ENCODE measurements at places on chromosomes 4 and X.
A peak's percentile ranks its signal among the peaks of the same experiment; 100 is the strongest.

GRCh38 chr4:3036131-3036952 lies 38.0 kb downstream of the HTT-AS start:
- DNase-seq, result no peak

DNA sequence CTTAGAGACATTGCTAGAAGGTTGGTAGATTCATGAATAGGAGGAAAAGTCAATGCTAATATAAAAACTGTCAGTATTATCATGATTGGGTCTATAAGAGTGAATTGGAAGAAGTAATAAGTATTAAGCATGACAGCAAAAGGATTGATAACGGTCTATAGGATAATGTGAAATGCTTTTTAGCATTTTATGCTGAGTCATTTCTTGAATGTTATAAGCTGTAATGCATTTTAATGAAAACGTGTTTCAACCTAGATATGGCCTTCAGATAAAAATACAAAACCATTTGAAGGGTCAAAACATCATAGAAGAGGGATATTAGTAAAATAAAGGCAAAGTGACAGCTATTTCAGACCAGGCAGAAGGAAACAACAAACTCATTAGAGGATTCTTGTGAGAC lies 353.5 kb downstream of the SH2D1A start:
- DNase-seq, result no peak

DNA sequence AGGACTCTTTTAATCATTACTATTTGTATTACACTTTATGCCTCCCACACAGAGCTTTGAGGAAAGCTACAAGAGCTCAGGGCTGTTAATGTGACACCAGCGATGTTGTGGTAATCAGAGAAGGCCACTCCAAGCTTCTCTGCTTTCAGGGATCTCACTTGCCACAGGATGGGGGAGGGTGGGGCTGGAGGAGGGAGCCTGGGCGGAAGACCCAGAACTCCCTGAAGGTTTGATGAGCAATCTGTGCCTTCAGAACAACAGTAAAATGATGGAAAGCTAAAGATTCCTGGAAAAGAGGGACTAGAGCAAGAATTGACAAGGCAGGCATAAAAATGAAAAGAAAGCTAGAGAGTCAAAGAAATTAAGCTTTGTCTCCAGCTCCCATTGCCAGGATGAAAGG lies 75.6 kb downstream of the MAML3 start:
- no peak for DNase-seq

DNA sequence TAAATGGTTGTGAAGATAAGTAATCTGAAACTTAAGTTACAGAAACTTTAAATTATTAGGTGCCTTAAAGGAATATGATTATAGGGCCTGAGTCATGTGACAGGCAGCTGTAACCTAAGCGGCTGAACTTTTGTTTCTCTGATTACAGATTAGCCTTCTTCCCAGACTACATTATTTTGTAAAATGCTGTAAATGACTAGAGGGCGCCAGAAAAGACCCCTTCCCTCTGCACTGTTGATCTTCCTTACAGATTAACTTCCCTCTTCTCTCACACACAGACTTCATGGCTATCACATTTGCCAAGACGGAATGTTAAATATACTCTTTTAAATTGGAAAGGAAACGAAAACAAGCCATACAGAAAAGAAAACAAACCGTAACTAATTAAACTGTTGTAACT lies 96.6 kb downstream of the EVC2 start:
- peak; percentile 65 for DNase-seq

- peak; percentile 90 for DNase-seq
These were observed 741 bp downstream of the SPATA18 start for GRCh38 chr4:52051615-52052474.

- no peak for DNase-seq
These were observed 5.2 kb upstream of the PCDH10 start for GRCh38 chr4:133143775-133144430.

DNA sequence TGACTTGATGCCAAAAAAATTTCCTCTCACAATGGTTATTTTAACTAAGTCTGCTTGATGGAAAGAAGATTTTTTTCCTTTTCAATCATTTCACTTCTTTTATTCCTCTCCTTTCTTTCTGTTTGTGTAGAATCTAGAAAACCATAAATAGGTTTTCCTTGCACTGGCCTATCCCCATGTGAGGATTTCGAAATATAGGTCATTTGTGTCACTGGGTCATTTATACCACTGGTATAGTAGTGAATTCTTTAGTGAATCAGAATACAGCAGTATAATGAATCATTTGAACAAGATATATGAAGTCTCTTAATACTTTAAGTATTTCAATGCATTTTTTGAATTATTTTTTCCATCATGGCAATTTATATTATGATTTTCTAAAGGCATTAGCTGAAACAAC lies 26.6 kb downstream of the PCDH7 start:
- DNase-seq, result no peak

- DNase-seq, result no peak
These were observed 53.7 kb upstream of the HPF1 start for GRCh38 chr4:169811476-169811875.

DNA sequence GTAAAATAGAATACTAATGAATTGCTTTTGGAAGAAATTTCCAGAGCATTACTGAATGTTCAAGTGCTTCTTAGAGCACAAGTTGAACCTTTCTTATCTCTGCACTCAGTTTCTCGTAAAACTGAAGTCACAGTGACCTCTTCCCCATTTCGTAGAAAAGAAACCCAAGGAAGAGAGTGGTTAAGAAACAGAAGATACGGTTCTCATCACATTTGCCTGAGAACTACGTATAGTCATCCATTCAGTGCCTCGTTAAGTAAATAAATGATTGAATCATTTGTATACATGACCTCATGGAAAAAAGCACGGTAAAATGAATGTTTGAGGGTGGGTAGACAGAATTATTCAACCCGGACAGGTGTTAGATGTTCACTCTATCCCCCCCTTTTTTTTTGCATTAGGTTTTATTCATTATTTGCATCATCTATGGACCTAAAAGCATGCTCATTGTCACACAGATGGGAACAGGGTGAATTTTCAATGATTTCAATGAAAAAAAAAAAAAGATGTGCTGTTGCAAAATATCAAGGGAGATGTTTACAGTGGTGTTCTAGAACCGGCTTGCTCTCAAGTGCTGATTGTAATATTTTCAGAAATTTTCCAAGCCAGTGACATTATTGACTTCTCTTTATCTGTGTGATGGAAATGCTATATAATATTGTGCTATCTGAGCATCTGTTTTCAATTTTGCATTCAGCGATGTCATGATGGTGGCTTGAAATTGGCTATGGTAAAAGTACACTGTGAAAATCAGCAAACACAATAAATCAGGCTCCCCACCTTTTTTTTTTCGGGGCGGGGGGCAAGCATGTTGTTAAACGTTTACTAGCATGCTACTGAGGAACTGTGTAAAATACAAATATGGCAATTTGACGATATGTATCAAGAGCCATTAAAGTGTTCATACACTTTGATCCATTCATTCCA lies 4.3 kb downstream of the RHOH start:
- peak; percentile 11 for DNase-seq

- DNase-seq, result peak; percentile 39
These were observed 10.3 kb downstream of the FAM3A start for GRCh38 chrX:154505734-154506133.

- DNase-seq, result no peak
These were observed 12.5 kb upstream of the BRS3 start for GRCh38 chrX:136475236-136475635.

- peak; percentile 40 for DNase-seq
These were observed 18.2 kb downstream of the PTTG2 start for GRCh38 chr4:37978248-37978924.

- DNase-seq, result no peak
These were observed 52.9 kb downstream of the MAP7D2 start for GRCh38 chrX:20063716-20064351.

GRCh38 chr4:135240796-135241195 lies 1039.2 kb upstream of the PABPC4L start:
- peak; percentile 57 for DNase-seq

DNA sequence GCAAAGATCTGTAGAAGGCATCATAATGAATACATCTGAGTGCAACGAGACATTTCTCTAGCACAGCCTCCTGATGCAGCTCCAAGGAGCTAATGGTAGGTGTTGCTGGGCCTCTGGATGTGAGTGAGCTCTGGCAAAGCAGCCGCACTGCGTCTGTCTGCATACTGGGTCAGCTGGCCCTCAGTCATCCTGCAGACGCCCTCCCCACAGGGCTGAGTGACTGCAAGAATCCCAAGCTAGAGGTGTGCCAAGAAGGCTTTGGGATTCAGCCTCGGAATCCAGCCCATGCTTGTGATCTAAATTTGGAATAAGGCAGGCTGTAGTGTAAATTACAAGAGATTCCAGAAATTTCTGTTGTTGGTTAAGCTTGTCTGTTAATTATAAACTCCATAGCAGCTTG lies 18.5 kb downstream of the HERC3 start:
- peak; percentile 50 for DNase-seq

- peak; percentile 77 for DNase-seq
These were observed 181.3 kb upstream of the STK26 start for GRCh38 chrX:131841496-131842437.

GRCh38 chrX:68874076-68874475 lies 45.3 kb downstream of the EFNB1 start:
- DNase-seq, result no peak

DNA sequence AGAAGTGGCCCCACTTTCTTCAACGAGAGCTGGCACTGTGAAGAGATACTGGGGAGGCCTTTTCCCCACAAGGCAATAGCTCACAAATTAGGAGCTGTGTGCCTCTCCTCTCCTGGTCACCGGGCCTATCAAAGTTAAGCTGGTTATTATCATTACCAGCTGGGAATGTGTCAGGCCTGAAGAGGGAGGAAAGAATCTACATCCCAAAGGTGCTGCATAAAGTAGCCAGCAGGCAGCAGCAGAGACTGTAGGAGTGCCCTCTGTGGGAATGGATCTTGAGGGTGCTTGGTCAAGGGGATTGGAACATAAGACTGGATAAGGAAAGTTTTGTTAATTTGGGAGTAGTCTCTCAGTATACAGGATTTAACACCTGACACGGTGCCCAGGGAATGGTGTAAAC lies 9.1 kb upstream of the TMPRSS11D start:
- DNase-seq, result no peak

DNA sequence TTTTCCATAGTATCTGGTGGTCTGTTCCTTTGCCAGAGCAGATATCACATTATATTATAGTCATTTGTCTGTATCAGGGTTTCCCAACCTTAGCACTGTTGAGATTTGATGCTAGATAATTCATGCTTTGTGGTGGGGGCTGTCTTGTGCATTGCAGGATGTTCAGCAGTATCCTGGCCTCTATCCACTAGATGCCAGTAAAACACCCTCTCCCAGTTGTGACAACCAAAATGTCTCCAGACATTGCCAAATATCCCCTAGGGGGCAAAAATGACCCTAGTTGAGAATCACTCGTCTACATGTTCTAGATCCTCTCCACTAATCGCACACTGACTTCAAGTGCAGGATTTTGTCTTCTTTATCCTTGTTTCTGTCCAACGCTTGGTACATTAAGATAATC lies 160.8 kb downstream of the FANCB start:
- DNase-seq, result no peak

- DNase-seq, result no peak
These were observed 17.2 kb upstream of the MYOZ2 start for GRCh38 chr4:119118397-119118796.

DNA sequence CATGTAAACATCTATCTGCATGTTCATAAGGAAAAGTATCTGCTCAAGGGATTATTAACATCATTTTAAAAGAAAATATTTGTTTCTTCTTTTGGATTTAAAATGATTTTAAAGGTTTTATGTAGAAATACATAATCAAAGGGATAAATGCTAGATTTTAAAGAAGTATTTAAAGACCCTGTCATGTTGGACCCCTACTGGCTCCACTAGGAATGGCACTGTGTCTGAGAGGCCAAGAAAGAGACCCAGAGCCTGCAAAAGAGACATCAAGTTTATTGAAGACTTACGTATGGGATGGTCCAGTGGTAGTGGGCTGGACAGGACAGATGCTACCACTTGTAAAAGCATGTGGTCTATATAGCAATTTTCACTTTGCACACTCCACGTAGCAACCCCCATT lies 78.7 kb upstream of the PCDH18 start:
- peak; percentile 43 for DNase-seq

DNA sequence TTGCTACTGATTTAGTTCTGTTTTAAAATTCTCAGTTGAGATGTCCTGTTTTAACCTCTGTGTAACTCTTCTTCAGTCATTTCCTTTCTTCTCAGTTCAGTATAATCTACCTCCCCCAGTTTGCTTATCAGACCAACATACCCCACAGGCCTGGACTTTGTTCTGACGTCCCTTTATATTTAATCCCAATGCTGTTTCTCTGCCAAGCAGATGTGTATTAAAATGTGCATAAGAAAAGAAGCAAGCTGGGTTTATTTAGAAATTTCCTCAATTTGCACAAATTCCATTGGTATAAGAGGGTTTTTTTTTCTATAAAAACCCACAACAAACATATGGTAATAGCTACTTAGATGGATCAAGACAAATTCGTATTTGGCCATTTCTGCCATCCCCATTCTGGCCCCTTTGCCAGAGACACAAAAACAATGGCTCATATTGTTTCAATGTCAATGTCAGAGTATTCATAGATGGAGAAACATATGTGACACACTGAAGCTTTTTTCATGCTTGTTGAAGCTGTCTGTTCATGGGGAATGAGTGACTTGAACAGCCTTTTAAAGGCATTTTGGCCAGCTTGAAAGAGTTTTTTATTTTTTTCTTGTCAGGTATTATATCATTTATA lies 24.5 kb downstream of the HCCS start:
- DNase-seq, result no peak

DNA sequence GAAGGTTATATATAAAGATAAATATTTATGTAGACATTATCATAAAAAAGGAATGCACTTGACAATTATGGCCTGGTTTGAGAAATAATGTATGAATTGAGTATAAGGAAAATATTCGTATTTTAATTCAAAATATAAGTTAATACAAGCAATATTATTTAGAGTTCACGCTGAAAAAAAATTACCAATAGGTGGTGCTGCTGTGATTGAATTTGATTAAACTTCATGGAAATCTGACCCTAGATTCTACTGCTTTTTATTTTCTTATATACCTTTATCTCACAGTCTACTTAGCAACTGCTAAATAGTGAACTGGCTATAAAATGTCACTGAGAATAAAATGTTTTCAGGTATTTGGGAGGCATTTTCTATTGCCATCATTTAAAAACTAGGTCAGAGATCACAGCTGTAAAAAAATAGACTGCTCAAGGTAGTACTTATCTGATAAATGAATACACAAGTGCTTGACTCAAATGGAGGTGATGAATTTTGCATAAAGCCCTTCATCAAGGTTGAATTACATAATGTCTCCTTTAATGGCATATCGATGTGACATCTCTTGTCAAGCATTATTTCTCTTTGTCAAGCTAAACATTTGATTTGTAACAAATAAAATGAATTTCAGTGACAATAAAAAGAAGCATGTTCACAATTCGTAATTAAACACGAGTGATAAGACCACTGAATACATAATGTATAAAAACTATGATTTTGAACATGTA lies 1638.8 kb upstream of the PCDH7 start:
- DNase-seq, result peak; percentile 53
